GM12891 (cell line): ENCODE measurements at places on chromosomes 12 and 14.

- peak; percentile 73 for DNase-seq
These were observed at the start of gene LRP1 for GRCh38 chr12:57127726-57128518. Gene LRP1 (plus strand): TSS chr12:57128483. CDS start chr12:57128965, 482 bp downstream.

DNA sequence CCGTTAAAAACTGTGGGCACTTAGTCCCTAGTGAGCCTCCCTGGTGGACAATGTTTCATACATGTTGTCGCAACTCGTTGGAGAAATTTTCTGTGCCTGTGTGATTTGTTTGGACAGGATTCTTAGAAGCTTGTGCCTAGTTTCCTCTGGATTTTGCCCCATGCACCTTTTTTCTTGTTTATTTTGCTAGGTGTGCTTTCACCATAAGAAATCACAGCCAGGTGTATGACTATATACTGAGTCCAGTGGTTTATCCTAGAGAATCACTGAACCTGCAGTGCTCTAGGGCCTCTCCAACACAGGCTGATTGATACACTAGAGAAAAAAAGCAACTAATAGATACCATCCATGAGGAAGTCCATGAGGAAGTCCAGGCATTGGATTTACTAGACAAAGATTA lies 33.1 kb upstream of the OASL start:
- DNase-seq, result no peak

GRCh38 chr14:30223385-30223785 lies 295.7 kb upstream of the PRKD1 start:
- no peak for DNase-seq

DNA sequence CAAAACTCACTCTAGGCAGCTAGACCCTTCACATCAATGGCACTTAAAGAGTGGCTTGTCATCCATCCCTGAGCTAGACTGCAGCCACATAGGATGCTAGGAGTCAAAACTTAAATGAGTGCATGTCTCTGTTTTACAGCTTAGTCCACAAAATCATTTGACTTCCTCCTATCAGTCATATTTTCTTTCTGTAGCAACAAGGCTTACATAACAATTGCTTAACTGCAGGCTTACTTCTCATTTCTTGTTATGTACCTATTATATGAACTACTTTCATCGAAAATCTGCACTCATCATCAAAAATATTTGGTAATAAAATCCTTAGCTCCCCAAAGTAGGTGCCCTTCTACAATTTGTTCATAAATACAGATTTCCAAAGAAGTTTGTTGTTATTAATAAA lies 30.1 kb downstream of the CLEC1A start:
- no peak for DNase-seq

- no peak for DNase-seq
These were observed 301.5 kb upstream of the ATP2B1 start for GRCh38 chr12:90010089-90010488.

- no peak for DNase-seq
These were observed 603.2 kb downstream of the C12orf50 start for GRCh38 chr12:87425942-87426554.

DNA sequence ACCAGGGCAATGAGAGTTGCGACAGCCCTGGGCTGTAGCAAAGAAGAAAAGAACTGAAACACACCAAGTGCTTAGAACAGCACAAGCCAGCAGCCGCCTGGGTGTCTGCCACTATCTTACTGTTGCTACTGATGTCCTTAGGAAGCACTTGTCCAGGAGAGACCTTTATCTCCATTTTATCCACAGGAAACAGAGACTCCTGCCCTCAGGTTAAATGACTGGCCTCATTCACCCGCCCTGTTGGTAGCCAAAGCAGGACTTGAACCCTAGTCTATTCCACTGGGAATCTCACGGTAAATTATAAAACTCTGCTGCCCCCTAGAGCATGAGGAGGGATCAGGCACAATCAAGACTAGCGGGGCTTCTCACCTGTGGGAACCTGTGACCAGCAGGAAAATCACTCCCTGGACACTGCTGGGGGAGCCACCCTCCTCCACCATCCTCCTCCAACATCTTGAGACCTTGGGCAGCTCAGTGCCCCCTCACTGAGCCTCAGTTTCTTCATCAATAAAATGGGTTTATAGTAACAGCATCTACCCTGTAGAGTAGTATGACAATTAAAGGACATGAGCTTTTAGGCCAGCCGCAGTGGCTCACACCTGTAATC lies 20.5 kb upstream of the TESC start:
- DNase-seq, result peak; percentile 44

DNA sequence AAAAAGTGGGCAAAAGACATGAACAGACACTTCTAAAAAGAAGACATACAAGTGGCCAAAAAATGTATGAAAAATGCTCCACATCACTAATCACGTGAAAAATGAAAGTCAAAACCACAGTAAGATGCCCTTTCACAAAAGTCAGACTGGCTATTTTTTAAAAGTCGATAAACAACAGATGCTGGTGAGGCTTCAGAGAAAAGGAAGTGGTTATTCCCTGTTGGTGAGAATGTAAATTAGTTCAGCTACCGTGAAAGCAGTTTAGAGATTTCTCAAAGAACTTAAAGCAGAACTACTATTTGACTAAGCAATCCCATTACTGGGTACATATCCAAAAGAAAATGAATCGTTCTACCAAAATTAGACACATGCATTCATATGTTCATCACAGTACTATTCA lies 237.0 kb downstream of the KIF21A start:
- DNase-seq, result no peak

DNA sequence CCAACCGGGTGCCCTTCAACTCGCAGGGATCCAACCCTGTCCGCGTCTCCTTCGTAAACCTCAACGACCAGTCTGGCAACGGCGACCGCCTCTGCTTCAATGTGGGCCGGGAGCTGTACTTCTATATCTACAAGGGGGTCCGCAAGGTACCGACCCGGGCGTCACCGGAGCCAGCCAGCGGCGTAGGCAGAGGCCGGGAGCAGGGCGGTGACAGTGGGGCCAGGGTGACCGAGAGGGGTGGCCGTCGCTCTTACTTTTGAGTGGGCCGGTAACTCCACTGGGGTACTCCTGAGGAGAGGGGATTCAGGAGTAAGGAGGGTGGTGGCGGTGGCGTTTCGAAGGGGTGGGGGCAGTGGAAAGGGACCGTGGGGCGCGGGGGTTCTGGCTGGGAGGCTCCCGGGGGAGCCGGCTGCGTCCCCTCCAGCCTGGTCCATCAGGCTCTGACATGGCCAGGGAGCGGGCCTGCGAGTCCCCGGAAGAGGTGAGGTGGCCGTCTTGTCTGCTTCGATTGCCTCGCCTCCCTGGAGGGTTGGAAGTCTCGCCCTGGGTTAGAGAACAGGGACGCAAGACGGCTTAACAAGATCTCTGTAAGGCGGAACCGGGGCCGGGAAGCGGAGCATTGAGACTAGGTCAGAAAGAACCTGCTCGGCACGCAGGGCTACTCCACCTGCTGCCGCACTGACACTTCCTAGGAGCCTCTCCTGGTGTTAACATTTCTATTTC lies 491 bp downstream of the WDR20 start:
- DNase-seq, result peak; percentile 16

- no peak for DNase-seq
These were observed 6.8 kb downstream of the EMP1 start for GRCh38 chr12:13203034-13203922.

GRCh38 chr12:113105606-113106271 lies 29.8 kb downstream of the RASAL1 start:
- no peak for DNase-seq

- DNase-seq, result no peak
These were observed 72.6 kb downstream of the PDE6H start for GRCh38 chr12:15045451-15045850.

- no peak for DNase-seq
These were observed 21.1 kb upstream of the SCARB1 start for GRCh38 chr12:124884587-124885438.

- DNase-seq, result no peak
These were observed 30.9 kb upstream of the EMP1 start for GRCh38 chr12:13165617-13166041.

DNA sequence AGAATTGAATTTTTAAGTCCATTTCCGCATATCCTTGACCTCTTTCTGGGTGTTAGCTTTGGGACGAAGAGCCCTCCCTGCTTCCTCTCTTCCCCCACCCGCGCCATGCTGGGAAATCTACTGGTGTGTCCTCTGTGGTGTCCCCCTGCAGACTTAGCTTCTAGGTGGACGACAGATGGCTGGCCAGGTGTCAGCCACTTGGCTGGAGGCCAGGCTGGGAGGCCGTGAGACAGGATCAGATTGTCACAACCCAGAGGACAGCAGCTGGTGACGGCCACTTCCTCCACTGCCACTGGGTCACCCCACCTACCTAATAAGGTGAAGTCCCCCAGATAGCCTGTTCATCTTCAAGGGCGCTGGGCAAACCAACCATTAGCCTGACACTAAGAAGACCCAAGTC lies 13.3 kb upstream of the DTX1 start:
- DNase-seq, result no peak

- DNase-seq, result no peak
These were observed 51.7 kb downstream of the LRRC74A start for GRCh38 chr14:76877871-76878270.

DNA sequence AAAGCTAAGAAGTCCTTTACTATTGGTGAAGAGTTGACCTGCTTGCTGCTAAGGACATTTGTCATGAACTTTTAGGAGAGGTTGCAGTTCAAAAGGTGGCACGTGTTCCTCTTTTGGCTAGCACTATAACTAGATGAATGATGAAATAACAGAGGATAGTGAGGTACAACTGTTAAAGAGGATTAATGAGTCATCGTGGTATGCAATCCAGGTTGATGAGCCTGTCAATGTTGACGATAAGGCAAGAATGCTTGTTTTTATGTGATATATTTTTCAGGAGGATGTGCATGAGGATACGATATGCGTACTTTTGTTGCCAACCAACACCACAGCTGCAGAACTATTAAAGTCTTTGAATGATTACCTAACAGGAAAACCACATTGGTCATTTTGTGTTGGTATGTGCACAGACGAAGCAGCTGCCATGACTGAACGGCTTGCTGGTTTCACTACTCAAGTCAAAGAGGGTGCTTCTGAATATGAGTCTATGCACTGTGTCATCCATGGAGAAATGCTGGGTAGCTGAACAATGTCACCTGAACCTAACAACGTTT lies 10.6 kb downstream of the CEP128 start:
- DNase-seq, result no peak

DNA sequence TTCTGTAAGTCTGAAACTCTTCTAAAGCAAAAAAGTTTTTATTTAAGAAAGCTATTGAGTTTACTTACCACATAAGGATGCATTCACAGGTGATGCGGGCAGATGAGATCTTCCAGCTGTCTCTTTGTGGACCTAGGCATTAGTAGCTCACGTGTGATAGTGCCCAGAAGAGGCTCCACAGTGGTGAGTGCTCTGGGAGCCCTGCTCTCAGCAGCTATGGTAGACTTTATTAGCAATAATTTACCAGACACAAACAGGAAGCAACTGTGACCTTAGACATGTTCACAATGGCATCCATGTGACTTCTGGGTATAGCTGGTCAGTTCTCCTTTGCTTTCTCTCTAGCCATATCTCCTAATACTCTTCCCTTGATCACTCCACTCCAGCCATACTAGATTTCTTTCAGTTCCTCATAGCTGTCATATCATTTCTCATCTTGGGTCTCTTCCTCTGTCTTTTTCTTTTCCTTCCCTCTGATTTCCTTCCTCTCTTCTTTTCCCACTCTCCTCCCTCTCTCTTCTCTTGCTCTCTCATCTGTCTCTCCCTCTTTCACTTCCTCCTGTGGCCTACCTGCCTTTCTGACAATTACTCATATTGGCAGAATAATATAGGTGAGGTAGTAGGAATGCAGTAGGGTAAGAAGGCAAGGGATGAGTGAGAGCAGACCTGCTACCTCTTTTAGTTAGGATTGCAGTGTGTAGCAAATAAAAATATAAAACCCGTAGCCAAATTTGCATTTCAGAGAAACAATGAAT lies 75.2 kb upstream of the SCAF11 start:
- no peak for DNase-seq

- no peak for DNase-seq
These were observed 29.1 kb downstream of the ZNF664 start for GRCh38 chr12:124002021-124002644.

DNA sequence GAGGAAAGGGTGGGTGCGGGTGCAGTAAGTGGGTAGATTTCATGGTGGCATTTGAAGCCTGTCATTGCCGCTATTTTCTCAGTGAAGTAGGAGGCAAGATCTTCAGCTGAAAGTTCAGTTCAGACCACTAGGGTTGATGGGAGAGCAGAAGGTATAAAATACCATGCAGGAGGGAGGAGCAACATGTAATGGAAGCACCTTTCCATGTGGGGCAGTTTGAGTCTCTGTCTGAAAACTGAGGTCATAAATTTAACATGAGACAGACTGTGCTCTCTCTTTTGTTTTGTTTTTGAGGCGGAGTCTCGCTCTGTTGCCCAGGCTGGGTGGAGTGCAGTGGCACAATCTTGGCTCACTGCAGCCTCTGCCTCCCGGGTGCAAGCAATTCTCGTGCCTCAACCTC lies 22.7 kb downstream of the LRRC74A start:
- no peak for DNase-seq

DNA sequence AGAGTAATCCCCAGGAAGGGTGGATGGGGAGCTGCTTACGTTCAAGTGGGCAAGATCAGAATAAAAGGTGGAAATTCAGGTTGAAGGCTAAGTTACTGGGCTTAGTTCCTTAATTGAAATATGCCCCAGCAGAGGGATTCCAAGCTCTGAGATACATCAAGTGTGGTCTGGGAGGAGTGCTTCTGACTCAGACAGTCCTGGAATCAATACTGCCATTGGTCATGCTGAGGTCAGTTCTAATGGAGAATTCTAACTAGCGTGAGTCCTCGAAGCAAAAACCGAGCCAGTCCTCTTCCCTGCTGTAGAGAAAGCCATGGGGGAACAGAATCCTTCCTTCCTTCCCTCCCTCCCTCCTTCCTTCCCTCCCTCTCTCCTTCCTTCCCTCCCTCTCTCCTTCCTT lies 39.9 kb downstream of the NOS1 start:
- no peak for DNase-seq

GRCh38 chr14:64880221-64881121 lies 764 bp upstream of the SPTB start:
- DNase-seq, result peak; percentile 51

GRCh38 chr12:39581592-39581991 lies 38.0 kb downstream of the ABCD2 start:
- no peak for DNase-seq

DNA sequence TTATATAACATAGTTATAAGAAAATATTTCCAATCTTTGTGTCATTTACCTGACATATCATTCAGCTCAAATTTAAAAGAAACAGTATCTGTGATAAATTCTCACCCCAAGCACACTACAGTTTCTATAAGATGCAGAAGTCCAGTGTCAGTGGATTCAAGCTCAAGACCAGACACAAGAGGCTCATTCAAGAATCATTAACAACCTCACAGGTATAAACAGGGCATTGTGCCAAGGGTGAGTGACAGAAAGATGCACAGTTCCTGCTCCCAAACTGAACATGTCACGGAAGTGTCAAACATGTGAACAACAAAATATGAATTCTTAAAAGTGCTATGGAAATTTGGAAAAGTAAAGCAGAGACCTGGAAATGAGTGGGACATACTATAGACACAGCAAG lies 12.8 kb downstream of the ATP2B1 start:
- DNase-seq, result no peak

GRCh38 chr12:85587158-85587557 lies 249.1 kb downstream of the RASSF9 start:
- no peak for DNase-seq

- no peak for DNase-seq
These were observed 154.0 kb downstream of the PIWIL1 start for GRCh38 chr12:130491421-130492357.
